ENCODE measurements at places on chromosomes 7 and 10.

DNA sequence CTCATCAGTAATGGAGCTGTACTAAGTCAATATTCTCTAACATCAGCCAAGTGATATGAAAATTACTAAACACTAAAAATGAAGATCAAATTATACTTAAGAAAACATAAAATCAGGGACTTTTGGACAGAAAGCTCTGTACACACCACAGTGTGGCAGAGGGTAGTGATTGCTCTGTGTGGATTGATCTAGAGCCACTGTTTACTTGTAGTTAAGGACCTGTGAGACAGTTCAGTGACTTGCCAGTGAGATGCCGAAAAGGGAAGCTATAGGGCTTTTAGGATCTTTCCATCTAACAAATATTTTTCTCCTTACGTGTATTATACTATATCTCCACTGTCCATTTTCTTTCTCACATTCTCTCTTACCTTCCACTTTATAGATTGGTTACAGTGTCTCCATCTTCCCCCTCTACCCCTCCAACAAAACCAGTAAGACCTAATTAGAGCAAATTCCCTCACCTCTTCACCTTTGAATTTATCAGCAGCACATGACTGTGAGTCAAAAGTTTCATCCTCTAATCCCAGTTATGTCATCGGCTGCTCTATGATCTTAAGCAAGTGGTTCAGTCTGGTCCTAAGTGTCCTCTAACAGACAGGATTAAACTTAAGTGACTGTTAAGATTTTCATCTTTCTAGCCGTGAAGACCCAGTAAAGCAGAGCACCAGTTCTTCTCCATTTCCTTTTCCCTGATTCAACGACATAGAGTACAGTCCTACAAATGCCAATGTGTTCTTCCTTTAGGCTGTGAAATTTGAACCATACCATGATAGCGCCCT is 6.9 kb downstream of the PIK3CG start:
- DNase-seq: no peak
- H3K36me3 ChIP-seq: no peaks in the 10 kb centered on the region
- H3K4me1 ChIP-seq: peaks cover 4% of the 10 kb centered on the region
- H3K4me3 ChIP-seq: no peak overlapping the region
- H3K27me3 ChIP-seq: no peaks in the 10 kb centered on the region

DNA sequence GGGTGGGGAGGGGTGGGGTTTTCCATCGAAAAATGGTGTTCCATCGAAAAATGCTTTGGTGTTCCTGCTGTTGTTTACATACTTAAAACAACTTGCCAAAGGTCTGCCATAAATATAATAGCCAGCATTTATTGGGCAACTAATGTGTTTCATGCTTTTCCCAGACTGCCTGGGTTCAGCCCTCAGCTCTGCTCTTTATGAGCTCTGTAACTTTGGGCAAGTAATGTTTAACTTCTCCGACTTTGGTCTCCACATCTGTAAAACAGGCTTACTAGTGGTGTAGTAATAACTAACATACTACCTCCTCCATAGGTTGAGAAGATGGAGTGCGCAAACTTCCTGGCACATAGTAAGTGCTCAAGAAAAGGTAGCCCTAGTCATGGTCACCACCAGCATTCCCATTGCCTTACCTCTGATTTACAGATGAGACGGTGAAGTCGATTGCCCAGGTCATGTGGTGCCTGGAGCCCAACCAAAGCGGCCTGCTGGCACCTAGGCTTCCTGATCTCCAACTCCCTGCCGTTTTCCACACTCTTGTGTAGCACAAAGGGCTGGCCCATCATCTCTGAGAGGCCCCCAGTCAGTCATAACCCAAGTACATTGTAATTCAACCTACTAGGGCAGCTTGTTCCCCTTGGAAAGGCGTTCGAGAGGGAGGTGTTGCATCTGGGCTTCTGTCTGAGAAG is 8.9 kb downstream of the ZMIZ1 start:
- H3K4me3 ChIP-seq: no peak overlapping the region
- peaks cover 27% of the 10 kb centered on the region for H3K4me1 ChIP-seq
- DNase-seq: no peak
- no peaks in the 10 kb centered on the region for H3K36me3 ChIP-seq
- no peaks in the 10 kb centered on the region for H3K27me3 ChIP-seq
- H3K27ac ChIP-seq: no peak overlapping the region

DNA sequence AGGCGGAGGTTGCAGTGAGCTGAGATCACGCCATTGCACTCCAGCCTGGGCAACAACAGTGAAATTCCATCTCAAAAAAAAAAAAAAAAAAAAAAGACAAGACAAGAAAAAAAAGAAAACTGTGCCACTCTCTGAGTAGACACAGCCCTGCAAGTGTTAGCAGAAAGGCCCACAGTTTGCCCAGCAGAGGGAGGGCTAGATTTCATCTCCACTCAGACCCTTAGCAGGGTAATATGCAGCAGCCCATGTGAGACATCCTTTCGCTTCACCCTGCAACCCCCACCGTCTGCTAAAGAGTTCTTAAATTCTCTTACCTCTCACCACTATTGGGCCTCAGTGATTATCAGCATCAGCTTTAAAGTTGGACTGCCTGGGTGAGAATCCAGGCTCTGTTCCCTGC is 38.2 kb downstream of the CTNNA3 start:
- H3K27ac ChIP-seq: no peak overlapping the region
- no peaks in the 10 kb centered on the region for H3K4me1 ChIP-seq
- H3K36me3 ChIP-seq: no peaks in the 10 kb centered on the region
- peaks cover 30% of the 10 kb centered on the region for H3K27me3 ChIP-seq

GRCh38 chr7:132806834-132807233 is 230.6 kb upstream of the PLXNA4 start:
- H3K36me3 ChIP-seq: no peaks in the 10 kb centered on the region
- H3K27ac ChIP-seq: no peak overlapping the region
- DNase-seq: no peak
- H3K27me3 ChIP-seq: no peaks in the 10 kb centered on the region

DNA sequence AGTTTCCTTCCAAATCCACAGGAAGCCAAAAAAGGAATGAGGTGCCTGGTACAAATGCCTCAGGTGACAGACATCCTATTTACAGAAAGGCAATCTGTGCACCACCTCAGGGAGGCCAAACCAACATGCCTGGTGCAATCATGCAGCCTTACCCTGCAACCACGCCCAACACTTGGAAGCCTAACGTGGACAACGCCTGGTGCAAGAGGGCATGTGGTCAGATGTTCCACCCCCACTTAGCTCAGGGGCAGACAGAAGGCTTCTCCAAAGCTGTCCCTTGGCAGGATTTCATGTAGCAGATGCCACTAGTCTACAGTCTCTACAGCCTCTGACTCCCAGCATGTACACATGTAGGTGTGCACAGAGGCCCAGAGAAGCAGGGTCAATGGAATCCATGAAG is 89.5 kb downstream of the KCNMA1 start:
- H3K4me1 ChIP-seq: no peaks in the 10 kb centered on the region
- H3K36me3 ChIP-seq: no peaks in the 10 kb centered on the region
- DNase-seq: no peak
- H3K27ac ChIP-seq: no peak overlapping the region
- no peak overlapping the region for H3K4me3 ChIP-seq
- no peaks in the 10 kb centered on the region for H3K27me3 ChIP-seq

DNA sequence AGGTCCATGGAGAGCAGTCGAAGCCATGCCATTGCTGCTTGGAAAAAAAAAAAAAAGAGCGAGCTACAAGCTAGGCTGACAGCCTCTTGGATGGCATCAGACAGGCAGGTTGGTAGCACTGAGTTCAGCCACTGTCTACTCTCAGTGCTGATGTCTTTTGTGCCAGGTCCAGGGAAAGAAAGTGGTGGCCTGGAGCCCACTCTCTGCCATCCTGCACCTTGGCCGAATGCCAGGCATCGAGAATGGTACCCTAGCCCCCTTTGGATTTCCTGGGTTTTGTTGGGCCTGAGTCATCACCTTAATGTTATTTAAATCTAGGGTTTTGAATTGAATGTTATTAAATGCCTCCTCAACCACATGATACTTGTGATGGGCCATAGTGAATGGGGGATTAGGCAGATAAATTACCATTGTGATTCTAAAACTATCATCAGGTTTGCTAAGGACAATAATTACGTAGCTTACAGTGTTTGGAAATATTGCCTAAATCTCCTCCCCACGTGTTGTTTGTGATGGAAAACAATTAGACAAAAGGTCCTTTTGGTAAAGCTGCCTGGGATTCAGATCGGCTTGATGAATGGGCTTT is 195.7 kb upstream of the GPR26 start:
- H3K4me1 ChIP-seq: no peaks in the 10 kb centered on the region
- H3K4me3 ChIP-seq: no peak overlapping the region
- no peak for DNase-seq
- no peaks in the 10 kb centered on the region for H3K27me3 ChIP-seq
- H3K27ac ChIP-seq: no peak overlapping the region
- no peaks in the 10 kb centered on the region for H3K36me3 ChIP-seq

- no peaks in the 10 kb centered on the region for H3K36me3 ChIP-seq
- H3K27me3 ChIP-seq: no peaks in the 10 kb centered on the region
- H3K4me3 ChIP-seq: no peak overlapping the region
Measured at GRCh38 chr10:48573045-48573444, 31.8 kb downstream of the ARHGAP22 start.

DNA sequence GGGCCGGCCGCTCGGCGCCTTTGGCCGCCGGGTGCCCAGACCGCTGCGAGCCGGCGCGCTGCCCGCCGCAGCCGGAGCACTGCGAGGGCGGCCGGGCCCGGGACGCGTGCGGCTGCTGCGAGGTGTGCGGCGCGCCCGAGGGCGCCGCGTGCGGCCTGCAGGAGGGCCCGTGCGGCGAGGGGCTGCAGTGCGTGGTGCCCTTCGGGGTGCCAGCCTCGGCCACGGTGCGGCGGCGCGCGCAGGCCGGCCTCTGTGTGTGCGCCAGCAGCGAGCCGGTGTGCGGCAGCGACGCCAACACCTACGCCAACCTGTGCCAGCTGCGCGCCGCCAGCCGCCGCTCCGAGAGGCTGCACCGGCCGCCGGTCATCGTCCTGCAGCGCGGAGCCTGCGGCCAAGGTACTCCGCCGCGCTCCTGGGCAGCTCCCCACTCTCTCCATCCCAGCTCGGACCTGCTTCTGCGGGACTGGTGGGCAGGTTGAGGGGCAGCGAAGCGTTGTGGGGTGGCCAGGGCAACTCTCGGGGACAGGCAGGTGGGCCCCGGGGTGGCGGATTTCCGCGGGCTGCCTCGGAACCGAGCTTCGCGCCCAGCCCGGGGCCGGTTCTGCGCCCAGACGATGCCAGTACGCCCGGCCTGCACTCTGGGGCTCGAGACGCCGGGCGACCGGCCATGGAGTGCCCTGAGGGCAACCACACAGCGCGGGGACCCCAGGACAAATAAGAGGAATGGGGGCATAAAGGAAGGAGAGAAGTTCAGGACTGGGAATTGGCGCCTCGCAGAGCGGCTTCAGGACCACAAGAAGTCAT is 578 bp downstream of the HTRA1 start:
- peaks cover 95% of the 10 kb centered on the region for H3K27me3 ChIP-seq
- H3K36me3 ChIP-seq: no peaks in the 10 kb centered on the region
- H3K27ac ChIP-seq: no peak overlapping the region
- DNase-seq: peak; percentile 74

DNA sequence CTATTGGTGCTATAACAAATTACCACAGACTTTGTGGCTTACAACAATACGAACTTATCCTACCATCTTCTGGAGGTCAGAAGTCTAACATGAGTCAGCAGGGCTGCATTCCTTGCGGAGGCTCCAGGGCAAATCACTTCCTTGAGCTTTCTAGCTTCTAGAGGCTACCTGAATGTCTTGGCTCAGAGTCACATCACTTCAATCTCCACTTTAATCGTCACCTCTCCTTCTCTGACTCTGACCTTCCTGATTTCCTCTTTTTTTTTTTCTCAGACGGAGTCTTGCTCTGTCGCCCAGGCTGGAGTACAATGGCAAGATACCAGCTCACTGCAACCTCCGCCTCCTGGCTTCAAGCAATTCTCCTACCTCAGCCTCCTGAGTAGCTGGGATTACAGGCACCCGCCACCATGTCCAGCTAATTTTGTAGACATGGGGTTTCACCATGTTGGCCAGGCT is 44.6 kb upstream of the ANAPC16 start:
- H3K36me3 ChIP-seq: peaks cover 4% of the 10 kb centered on the region
- no peak overlapping the region for H3K4me3 ChIP-seq
- no peaks in the 10 kb centered on the region for H3K4me1 ChIP-seq
- no peaks in the 10 kb centered on the region for H3K27me3 ChIP-seq
- no peak for DNase-seq
- H3K27ac ChIP-seq: no peak overlapping the region

All from endodermal cell (in vitro differentiated cells).